NCI-H2171 treated with DMSO at 0.1 percent for 48 hours (cell line): ENCODE measurements at places on chromosomes 12 and 14.

GRCh38 chr12:67692966-67693365, 44.4 kb downstream of the DYRK2 start:
- no peak for DNase-seq

DNA sequence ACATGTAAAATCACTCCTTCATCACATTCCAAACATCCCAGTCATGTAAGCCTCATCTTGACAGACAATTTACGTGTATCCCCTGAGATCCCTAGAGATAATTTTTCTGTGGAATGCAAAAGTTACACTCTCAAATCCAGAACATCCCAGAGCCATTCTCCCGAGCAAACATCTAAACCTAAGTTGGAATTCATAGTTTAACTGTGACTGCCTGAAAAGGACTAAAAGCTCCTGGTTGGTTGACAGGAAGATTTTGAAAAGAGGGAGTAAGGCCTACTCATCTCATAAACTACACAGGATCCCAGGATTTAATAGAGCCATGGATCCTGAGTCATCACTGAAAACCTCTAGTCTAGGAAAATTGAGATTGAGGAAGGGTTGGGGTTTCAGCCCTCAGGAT, 123.6 kb downstream of the SCN8A start:
- no peak for DNase-seq

- no peak for DNase-seq
These were observed 26.8 kb downstream of the CCNK start for GRCh38 chr14:99507860-99508640.

- no peak for DNase-seq
These were observed 12.2 kb downstream of the RPH3A start for GRCh38 chr12:112803620-112804282.

DNA sequence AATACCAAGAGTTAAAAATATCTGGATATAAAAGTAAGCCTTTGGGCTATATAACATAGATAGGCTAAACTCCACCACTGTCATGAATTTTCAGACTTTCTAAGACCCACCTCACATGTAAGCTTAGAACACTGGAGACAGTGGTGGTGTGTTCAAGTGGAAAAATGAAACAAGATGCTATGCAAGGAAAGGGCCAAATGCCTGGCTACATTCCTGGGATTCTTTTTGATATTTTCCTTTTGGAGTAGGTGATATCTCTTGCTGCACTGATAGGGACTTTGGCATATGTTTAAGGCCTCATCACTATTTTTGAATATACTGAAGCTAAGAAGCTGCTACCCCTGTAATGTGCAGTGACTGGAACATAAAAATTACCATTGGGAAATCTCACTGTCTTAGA, 341.3 kb downstream of the SLC16A7 start:
- no peak for DNase-seq

DNA sequence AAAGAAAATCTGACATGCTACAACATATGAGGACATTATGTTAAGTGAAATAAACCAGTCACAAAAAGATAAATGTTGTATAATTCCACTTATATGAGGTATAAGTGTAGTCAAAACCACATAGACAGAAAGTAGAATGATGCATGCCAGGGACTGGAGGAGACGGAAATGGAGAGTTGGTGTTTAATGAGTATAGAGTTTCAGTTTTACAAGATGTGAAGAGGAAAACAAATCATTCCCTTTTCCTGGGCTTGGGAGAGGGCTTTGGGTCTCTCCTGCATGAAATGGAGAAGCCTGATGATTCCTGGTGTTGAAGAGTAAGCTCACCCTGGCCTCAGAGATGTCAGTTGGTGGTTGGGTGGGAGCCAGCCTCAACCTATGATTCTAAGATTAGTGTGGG, 158.4 kb upstream of the PLXNC1 start:
- DNase-seq: peak; percentile 9

- no peak for DNase-seq
These were observed 29.0 kb downstream of the ATP2B1 start for GRCh38 chr12:89679631-89680030.

DNA sequence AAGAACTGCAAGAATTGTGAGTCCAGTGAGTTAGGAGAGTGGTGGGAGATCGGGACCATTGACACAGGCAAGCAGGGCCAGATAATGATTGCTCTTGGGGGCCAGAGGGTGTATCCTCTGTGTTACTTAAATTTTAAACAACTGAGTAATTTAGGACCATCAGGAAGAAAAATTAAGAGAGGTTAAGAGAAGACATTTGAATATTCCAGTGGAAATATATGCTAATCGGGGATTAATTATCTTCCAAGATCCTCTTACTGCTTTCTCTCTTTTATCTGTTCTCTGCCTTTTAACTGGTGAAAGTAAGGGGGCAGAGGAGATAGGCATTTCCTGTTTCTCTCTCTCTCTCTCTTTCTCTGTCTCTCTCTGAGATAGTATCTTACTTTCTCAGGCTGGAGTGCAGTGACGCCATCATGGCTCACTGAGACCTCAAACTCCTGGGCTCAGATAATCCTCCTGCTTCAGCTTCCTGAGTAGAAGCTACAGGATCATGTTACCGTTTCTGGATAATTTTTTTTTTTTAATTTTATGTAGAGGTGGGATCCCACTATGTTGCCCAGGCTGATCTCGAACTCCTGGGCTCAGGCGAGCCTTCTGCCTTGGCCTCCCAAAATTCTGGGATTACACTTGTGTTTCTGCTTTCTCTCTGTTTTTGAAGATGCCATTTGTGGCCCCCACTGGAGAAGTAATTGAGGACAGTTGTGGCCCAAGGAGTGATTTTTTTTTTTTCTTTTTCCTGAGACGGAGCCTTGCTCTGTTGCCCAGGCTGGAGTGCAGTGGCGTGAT, 85.1 kb downstream of the DIP2B start:
- DNase-seq: no peak

DNA sequence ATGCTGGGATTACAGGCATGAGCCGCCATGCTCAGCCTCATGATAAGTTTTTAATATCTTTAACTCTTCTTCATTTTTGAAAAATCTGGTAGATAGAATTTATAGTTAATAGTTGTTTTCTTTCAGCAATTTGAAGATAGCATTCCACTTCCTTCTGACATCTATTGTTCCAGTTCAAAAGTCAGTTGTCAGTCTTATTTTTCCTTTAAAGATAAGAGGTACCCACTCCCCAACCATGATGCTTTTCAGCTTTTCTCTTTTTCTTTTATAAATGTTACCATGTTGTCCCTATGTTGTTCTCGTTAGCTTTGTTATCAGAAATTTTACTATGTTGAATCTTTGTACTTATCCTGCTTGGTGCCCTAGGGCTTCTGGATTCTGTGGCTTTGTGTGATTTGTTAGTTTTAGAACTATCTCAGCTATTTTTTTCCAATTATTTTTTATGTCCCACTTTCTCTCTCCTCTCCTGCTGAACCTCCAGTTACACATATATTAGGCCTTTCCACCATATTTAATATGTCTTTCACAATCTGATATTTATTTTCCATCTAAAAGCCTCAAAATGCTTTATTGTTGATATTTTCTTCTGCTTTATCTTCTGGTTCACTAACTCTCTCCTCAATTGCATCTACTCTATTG, 181.6 kb upstream of the FOXN3 start:
- DNase-seq: peak; percentile 49

DNA sequence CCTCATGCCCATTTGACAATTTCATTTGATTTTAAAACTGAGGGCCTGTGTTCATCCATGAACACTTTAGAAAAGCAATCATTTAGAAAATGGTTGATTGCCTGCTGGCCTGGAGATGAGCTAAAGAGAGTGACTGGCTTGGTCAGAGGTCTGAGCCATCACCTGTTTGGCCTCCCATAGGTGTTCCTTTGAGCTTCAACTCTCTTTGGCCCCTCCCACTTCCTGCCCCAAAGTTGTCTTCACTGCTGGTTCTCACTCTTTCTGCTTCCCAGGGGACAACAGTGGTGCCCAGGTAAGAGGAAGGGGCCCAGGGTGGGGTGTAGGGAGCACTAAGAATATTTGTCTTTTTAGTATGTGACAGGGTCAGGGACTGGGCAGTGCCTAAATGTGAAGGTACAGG, 4.9 kb upstream of the TCP11L2 start:
- no peak for DNase-seq

DNA sequence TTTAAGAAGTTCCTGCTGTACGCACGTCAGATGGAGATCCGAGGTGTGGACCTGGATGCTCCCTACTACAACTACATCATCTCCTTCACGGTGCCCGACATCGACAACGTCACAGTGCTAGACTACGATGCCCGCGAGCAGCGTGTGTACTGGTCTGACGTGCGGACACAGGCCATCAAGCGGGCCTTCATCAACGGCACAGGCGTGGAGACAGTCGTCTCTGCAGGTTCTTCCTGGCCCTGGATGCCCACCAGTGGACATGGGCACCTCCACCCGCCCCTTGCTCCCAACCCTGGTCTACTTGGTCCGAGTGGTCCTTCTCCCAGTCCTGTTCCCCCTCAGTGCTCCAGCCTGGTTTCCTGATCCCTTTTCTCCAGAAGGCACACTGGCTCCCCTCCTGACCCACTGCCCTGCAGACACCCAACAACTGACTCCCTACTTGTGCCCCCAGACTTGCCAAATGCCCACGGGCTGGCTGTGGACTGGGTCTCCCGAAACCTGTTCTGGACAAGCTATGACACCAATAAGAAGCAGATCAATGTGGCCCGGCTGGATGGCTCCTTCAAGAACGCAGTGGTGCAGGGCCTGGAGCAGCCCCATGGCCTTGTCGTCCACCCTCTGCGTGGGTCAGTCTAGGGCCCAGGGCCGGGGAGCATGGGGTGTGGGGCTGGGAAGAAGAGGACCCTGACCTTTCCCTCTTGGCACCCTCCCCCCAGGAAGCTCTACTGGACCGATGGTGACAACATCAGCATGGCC, 32.1 kb upstream of the LRP1-AS start:
- DNase-seq: no peak

DNA sequence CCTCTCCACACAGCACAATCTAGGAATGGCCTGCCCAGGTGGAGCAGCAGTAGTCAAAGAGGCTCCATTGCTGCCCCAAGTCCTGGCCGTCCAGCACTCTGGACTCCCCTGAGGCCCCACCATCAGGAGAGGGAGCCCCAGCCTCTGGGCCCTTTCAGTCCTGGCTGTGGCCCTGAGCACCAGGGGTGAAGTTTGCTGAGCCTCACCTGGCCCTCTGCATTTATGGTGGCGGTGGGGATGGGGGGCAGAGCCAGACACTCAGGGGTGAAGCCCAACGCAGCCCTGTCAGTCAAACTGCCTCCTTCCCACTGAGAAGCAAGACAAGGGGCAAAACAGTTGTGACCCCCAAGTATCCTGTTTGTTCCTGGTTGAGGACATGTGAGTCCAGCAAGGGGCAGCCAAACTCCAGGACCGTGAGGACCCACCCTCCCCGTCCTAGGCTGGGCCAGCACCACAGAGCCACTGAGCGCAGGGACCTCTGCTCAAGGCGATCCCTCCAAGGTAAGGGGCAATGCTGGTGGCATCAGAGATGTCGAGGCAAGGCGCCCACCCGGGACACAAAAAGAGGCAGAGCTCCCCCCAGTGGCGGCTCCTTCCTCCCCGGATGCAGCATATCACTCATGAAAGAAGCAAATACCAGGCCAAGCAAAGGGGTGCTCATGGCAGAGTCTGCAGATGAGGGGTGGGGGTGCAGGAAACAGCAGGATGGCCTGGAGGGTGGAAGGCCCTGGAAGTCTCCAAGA, 4.8 kb upstream of the AMN start:
- peak; percentile 16 for DNase-seq

DNA sequence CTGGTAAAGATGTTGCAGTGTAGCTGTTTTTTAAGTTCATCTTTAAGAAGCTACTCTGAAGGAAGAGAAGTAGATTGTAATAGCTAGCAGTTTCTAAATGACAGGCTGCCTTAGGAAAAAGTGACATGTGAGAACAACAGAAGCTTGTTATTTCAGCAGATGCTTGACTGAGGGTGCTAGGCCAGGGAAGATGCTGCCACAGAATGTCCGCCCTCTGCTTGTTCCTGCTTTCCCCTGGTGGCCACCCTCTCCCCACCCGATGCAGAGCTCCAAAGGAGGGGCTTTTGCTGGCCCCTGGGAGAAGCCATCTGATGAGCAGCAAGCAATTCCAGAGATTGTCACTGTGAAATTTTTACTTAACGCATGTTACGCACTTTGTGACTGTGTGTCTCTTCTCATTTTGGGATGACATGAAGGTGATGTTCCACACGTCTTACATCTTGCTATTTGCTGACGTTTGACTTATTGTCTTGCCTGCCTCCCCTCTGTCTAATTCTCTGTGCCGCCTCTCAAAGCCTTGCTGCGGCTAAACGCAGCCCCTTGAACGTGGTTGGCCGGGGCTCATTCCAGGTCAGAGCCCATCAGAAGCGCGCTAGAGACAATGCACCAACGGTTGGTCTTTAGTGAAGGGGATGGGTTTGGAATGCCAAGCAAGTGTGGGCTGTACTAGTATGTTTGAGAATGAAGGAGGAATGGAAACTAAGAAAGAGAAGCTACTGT, 44.8 kb downstream of the WDR20 start:
- peak; percentile 14 for DNase-seq

GRCh38 chr12:2796187-2796666, 1.5 kb downstream of the FKBP4 start:
- no peak for DNase-seq

DNA sequence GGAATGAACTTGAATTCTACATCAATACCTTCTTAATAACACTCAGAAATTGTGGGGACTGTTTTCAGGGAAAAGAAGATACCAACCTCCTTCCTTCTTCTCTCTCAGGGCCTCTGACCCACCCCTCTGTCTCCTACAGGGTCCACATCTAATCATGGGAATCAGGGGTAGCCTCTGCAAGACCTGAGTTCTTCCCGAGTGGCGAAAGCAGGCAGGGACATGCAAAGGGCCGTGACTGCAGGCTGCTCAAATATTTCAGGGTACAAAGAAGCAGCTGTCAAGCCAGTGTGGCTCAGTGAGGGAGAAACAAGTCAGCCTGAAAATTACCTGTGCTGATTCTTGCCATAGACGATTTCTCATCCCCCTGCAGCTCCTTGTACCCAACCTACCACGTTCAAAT, 123.1 kb upstream of the PARP11 start:
- DNase-seq: no peak

DNA sequence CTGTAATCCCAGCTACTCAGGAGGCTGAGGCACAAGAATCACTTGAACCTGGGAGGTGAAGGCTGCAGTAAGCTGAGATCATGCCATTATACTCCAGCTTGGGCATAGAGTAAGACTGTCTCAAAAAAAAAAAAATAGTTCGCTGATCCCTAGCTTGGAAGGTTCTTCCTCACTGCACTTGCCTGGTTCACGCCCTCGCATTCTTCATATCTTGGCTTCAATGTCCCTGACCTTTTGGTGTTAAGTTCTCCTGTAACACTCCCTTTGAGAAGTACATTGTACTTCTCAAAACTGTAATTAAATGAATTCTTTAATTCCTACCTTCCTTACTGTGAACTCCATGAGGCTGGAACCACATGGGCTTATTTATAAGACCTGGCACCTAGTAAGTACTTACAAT, 16.5 kb upstream of the TPCN1 start:
- no peak for DNase-seq

GRCh38 chr12:120292411-120292660, 633 bp upstream of the RNU4-2 start:
- no peak for DNase-seq
